SW480 (cell line): ENCODE measurements at places on chromosomes 4 and X.

DNA sequence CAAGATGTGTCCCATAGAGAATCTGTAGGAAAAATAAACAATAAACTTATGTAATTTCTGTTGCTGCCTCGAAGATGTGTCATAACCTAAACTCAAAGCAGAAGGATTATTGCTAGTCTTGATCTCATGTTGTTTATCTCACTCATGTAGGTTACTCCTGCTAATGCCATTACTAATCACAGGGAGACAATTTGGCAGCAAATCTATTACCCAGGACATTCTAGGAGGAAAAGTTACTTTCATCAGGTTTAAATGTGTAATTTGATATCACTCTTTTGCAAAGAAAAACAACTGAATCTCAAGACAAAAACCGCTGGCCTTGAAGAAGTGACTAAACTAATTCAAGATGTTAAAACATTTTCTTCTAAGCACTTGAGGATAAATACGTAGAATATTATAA lies 34.0 kb downstream of the LDOC1 start:
- DNase-seq, result no peak

- DNase-seq, result no peak
These were observed 646.3 kb upstream of the SPANXN1 start for GRCh38 chrX:144601010-144601409.

DNA sequence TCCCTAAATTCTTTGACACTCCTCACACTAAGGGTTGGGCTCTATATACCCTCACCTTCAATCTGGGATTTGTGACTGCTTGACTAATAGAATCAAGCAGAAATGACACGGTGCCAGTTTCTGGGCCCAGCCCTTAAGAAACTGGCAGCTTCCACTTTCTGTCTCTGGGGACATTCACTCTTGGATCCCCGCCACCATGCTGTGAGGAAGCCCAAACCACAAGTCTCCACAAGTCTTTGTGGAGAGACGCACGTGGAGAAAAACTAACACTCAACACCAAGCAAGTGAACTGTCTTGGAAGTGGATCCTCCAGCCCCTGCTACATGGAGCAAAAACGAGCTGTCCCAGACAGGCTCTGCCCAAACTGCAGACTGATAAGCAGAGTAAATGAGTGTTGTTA lies 1.1 kb upstream of the EDNRA start:
- no peak for DNase-seq

DNA sequence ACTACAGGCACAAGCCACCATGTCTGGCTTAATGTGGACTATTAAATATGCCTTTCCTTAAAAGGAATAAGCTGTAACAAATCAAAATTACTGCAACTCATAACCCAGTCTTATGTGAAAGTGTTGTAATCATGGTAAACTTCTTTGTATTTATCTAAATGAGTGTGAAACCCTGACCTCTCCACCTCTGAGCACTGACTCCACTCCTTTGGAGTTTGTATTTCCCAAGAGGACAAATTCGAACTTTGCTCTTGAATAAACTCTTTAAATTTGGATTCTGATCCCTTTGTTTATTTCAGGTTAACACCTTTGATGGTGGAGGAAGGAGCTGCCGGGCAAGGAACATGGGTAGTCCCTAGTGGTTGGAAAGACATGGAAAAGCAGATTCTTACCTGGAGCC lies 48.3 kb upstream of the FAM9A start:
- no peak for DNase-seq

- no peak for DNase-seq
These were observed 516.5 kb downstream of the PCDH7 start for GRCh38 chr4:31236639-31237173.

DNA sequence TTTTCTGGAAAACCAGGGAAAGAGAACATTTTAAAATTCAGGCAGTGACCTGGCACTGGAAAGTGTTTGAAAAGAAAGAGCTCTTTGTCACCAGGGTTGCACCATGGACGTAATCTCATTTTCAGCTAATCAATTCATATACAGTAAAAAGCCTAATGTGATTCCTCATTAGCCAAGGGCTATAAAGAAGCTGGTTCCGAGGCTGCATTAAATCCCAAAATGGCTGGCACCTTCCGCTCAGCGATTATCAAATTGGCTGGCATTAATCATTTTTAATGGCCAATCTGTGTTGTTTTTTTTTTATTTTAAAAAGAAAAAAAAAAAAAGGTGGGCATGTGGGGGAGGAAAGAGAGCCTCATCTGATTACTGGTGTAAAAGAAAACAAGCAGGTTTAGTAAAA lies 341.4 kb downstream of the RAB28 start:
- DNase-seq, result no peak
